Fibroblast of villous mesenchyme (primary cell): ENCODE measurements at places on chromosomes 11 and 22. TPM values are rescaled to one million over a fixed set of nuclear protein-coding genes. Genes with fewer than 3 reads are reported as not detected.

Gene EMID1
- under 0.01 and 0.32 TPM in 2 replicates for total RNA-seq

Gene NCAPD3
- total RNA-seq, result 15.5 and 21.2 TPM in 2 replicates

Gene PLAAT3
- 4.2 and 6.0 TPM in 2 replicates for total RNA-seq

GRCh38 chr22:26701323-26701722 is 43.9 kb downstream of the MIAT start:
- no peak for DNase-seq

DNA sequence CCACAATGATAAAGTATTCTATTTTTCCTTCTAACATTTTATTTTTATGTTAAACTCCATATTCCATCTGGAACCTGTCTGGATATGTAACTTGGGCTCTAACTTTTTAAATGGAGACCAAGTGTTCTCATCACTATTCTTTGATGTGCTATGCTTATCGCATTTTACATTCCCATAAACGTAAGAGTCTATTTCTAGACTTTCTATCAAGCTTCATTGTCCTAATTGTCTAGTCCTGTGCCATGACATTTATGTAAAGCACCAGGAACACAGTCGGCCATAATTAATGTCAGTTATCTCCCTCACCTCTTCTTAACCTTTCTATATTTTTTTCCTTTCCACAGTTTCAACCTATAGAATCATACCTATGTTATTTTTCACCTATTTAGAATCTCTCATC is 113.9 kb upstream of the TEAD1 start:
- no peak for DNase-seq

DNA sequence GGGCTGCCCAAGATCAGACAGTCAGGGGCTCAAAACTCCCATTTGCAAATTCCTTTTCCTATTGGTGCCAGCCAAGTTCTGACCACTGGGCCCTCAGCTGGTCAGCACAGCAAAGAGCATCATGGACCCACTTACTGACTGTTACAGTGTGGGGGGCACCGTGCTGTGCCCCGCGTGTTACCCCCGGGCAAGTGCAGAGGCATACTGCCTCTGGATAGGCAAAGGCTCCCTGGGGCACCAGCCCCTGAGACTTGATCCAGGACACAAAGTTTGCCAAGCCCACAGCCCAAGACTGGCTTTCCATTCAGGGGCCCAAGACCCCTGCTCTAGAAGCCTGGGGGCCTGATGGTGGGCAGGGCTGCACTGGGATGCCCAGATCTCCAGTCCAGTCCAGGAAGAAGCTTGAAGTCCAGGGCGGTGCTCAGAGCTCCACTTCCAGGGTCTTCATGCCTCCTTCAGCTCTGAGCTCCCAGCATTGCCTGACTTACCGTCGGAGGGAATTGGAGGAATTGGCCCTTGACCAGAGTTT is 6.6 kb downstream of the LRRC32 start:
- no peak for DNase-seq

DNA sequence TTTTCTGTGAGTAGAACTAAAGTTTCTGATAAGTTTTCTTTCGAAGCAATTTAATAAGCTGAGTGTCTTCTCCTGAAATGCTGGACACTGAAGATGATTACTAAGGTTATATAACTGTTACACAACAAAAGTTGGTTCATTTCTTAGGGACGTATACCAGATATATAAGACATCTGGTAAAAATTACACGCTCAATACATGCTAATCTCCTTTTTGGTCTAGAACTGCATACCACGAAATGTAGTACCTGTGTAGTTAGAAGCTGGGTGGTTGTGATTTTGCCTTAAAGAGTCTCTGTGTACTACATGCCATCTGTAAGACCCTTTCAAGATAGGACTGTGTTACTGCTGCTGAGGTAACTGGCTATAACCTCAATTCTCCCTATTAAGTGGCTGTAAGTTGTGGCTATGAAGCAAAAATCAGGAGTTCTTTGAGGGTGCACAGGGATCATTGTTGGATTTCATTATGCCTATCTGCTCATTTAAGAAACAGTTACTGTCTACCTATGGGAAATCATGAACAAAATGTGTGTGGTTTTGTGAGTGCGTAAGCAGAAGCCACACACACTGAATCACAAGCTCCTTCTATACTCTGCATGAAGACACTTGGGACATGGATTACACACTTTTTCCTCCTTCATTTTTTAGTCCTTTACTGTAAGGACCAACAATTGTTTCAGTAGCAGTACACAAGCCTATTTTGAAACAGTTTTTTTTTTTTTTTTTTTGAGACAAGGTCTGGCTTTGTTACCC is 195.9 kb downstream of the SWAP70 start:
- DNase-seq, result peak; percentile 54

GRCh38 chr11:94855666-94856065 is 87.5 kb downstream of the AMOTL1 start:
- DNase-seq, result no peak

DNA sequence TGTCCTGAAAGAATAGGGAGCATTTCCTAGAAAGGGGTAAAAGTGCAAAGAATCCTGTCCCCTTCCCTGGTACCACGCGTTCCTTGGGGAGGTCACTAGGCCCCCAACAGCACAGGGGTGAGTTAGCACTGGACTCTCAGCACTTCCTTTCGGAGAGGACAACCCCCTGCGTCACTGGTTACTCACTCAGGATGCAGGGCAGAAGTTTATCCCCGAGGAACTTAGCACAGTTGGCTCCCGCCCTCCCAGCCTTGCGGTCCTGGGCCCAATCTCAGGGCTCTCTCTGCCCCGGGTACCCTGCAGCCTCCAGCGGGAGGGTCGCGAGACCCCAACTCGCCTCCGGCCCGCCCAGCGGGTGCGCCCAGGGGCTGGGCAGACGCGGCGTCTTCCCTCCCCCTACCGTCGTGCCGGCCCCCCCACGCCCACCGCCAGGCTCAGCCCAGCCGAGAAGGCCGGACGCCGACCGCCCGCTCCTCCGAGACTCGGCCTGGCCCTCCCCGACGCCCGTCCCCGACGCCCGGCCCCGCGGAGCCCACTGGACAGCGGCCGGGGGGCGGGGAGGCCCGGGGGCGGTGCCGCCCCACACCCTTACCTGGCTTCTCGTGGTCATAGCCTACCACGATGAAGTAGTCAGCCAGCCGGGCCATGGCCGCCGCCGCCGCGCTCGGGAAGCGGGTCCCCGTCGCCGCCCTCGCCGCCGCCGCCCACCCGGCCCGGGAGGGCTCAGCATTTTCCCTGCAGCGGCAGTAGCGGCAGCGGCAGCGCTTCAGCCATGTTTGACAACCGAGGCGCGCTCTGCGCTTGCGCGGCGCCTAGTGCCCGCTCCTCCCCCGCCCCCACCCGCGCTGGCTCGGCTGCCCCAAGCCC is at the start of gene SBF2:
Gene SBF2 (minus strand): TSS at position 797 of the 867 bp plus-strand sequence. CDS start 150 bp downstream, at position 647.
- DNase-seq, result peak; percentile 95

DNA sequence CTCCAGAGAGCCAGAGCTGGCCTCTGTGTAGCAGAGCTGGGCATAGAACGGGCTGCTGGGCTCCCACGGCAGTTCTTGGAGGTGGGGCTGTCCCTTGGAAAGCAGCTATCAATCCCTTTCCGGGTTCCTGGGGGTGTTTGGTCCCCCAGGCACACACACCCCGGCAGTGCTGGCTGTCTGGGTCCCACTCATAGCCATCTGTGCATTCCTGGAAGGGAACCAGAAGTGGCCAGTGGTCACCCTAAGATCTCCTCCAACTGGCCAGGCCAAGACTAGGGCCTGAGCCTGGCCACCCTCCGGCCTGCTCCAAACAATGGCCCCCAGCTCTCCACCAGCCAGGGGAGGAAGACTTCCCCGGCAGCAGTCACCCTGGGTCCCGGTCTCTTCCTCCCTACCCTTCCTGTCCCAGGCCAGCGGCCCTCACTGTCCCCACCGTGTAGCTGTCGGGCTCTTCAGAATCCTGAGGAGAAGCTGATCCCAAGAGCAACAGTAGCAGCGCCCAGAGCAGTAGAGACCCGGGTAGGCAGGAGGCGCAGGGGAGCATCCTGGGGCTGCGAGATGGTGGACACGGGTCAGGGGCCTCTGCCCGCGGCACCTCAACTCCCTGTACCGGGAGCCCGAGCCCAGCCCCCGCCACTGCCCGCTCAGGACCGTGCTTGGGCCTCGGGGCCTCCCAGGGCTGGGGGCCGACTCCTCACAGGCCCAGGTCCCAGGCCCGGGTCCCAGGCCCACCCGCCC is 620 bp downstream of the EFEMP2 start:
- no peak for DNase-seq

DNA sequence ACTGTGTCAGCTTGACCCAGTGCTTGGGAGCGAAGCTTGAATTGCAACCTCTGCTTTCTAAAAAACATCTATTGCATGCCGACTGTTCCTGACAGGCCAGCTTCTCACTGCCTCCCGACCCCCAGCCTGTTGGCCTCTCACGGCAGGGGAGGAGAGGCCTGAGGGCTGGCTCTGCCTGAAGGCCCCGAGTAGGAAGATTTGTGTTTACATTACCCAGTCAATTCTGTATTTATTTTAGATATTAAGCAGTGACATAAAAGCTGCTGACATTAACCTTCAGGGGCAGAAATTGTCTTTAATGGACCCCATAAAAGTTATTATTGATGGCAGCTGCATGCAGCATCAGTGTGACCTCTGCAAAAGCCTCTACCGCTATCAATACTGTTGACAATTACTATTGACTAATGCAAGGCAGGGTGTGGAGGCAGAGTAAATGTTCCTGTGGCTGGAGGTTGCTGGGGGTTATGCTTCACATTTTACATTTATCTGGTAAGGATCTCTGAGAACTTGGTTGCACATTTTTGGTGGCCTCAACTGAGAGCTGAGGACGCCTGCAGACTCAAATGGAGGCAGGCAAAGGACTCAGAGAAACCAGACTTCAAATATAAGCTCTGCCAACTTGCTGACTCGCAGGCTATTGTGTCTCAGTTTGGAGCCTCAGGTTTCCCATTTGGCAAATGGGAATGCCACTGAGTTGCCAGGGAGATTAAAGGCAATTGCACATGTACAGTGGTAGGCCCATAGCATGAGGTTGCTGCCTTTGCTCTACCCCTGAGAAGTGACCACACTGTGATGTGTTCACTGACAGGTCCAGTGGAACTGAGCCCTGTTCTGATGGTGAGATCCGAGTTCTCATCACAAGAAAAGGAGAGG is 380.5 kb downstream of the TENM4 start:
- no peak for DNase-seq

GRCh38 chr22:26360169-26360885 is 68.7 kb upstream of the ASPHD2 start:
- DNase-seq, result peak; percentile 79

DNA sequence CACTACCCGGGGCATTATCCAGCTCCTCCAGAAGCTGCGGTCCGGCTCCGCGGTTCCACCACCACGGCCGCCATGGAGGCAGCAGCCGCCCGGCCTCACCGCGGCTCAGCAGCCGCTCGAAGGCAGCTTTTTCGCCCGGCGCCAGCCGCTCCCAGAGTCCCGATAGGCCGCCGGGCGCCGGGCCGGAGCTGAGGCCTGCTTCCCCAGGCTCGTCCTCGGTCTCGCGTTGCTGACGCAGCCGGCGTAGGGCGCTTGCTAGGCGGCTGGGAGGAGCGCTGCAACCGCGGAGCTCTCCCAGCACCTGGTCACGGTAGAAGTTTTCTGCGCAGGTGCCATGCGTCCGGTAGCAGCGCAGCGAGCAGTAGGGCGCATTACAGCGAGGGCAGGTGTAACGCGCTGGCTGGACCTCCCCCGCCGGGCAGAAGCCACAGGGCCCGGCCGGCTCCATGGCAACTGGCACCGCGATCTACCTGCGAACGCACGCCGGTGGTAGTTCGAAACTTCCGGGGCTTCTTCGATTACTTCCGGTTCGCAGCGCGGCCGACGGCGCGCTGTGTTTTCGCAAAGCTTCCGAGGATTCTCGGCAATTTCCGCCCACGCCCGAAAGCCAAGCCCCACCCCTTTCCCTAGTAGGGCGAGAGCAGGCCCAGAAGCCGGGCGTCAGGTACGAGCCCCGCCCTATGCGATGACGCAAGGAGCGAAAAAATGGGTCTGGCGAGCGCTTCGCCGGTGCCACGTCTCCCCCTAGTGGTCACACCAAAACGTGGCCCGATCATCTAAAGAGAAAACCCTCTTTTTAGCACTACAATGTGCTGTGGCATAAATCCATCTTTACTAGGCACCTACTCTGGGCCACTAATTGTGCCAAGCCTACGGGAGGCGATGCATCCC is at the start of gene ZNHIT2:
Gene ZNHIT2 (minus strand): TSS at position 496 of the 891 bp plus-strand sequence. CDS start 48 bp downstream, at position 448.
- peak; percentile 99 for DNase-seq

DNA sequence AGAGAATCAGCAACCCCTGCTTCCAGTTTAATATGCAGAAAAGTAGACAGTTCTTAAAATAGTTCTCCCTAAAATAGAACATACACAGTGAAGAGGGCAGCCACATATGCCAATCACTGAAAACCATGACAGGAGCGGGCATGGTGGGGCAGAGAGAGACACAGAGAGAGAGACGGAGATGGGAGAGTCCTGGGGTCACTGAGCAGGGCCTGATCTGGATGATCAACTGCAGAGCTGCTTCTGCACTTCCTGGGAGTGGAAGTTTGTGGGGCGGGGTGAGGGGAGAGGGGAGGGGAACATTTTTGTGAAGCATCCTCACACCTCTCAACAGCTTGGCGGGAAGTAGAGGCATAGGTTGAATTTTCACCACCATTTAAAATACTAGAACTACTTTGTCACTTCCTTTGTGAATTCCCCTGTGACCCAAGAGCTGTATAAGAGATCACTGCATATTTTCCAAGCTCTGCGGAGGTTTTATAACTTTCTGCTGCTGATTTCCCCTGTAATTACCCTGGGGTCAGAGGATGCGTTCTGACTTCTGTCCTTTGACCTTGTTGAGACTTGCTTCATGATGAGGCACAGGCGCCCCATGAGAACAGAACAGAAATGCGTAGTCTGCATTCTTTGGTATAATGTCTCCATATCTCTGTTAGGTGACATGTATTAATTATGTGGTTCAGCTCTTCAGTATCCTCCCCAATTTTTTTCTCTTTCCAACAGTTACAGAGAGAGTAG is 419.4 kb downstream of the BRD1 start:
- no peak for DNase-seq

DNA sequence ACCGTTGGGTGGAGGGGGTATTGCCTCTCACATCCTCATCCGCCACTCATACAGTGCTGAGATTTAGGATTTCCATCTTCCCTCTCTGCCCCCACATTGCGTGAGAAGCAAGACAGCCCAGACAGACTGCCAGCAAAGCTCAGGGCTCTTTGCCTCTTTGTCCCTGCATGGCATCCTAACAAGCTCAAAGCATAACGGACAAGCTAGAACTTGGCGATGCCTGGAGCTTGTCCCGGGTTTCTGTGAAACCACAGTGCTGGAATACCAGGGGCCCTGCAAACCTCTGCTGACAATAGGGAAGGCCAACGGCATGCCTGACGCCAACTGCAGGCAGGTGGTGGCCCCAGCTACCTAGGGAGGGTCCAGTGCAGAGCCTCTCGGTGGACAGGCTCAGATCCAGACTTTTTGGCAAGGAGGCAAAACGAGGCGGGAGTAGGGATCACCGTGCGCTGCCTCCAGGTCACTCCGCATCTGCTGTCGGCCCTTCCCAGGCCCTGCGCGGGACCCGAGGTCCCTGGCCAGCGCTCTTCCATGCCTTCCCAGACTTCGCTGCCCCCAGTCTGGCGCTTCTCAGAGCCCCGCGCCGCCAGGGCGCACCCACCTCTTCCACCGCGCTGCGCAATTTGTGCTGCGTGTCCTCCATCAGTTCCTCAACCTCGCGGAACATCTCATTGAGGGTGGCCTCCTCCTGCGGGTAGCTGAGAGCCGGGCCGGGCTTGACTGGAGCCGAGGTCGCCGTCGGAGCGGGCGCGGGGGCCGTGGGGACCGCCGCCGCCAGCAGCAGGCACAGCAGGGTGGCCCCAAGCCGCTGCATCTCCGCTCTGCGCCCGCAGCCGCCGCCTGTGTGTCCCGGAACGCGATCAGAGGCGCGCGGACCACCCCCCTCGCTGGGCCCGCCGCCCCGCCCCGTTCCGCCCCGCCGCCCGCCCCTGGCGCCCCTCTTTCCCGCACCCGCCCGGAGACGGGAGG is at the start of gene DKK3:
Gene DKK3 (minus strand): TSS at position 858 of the 969 bp plus-strand sequence. CDS start 44 bp downstream, at position 814.
- DNase-seq, result peak; percentile 26
